ENCODE measurements at places on chromosomes 11 and 22.

- DNase-seq = no peak
Observed at GRCh38 chr22:37279331-37280181, 2.8 kb upstream of the CYTH4 start.

GRCh38 chr11:102599642-102600261 lies 25.4 kb downstream of the MMP20 start:
- no peak for DNase-seq

- DNase-seq = no peak
Observed at GRCh38 chr11:46410021-46410420, 18.4 kb upstream of the CHRM4 start.

GRCh38 chr11:104324276-104324675 lies 160.3 kb upstream of the PDGFD start:
- no peak for DNase-seq

- no peak for DNase-seq
Observed at GRCh38 chr22:42717197-42717928, 3.3 kb downstream of the A4GALT start.

DNA sequence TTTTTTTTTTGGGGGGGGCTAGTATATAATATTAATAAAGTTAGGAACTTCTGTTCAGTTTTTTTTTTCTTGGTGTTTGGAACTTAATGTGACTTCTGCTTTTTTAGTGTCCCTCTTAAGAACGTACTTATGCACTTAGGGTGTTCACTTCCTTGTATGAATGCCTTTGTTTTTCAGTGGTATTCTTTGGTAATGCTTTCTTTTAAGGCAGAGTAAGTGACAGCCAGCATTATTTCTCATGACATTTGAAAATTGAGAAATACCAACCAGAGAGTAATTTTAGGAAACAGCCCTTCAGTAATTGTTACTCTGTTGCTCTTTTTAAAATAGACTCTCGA lies 2.4 kb downstream of the GRK3 start:
- DNase-seq = peak; percentile 57

GRCh38 chr22:20588843-20589581 lies 81.6 kb downstream of the MED15 start:
- no peak for DNase-seq

- no peak for DNase-seq
Observed at GRCh38 chr11:2422461-2423156, 21.7 kb downstream of the TRPM5 start.

- DNase-seq = no peak
Observed at GRCh38 chr22:20957102-20957682, 9.9 kb upstream of the AIFM3 start.

DNA sequence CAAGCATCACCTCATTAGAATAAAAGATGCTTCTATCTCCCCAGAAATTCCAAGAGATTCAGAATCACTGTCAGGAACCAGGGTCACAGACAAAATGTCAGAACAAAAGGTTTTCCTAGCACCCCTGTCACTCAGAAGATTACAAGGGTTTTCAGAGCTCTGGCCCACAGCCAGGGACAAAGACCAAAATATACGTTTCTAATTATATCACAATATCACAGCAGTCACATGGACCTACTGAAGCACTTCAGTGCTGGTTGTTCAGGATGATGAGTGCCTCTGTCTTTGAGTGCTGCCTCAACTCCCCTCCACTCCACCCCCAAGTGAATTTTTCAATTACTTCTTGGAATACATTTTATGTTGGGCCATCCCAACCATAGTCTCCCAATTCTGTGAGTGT lies 21.9 kb upstream of the RTL6 start:
- DNase-seq = no peak
